ENCODE measurements at places on chromosomes 6 and 20.

GRCh38 chr6:160955508-160956295 is 35.9 kb upstream of the MAP3K4 start:
- no peak for DNase-seq

DNA sequence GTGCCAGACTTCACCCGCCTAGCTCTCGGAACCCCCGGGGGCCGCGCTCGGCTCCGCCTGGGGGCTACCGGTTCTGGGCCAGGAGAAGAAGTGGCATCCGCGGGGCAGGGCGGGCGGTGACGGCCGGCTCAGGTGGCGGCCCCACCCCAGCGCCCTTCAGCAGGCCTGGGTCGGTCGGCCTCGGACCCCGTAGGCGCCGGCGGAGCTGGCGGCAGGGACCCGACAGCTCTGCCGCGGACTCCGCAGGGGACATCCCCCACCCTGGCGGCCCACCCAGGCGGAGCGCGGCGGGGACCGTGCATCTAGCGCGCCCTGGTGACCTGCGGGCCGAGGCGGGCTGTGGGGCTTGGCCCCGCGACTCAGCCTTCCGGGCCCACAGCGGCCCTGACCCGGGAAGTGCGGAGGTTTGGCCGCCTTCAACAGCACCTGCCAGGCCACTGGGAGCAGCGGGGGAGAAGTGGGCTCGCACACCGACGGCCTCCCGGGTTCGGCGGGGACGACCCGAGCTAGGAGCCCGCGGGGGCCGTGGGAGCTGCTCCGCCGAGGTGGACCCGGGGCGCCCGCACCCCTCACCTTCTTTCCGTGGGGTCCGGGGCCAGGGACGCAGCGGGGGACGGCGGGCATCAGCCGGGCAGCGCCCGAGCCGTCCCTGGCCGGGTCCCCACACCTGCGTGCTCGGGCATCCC is 87.1 kb downstream of the TMEM242 start:
- no peak for DNase-seq

DNA sequence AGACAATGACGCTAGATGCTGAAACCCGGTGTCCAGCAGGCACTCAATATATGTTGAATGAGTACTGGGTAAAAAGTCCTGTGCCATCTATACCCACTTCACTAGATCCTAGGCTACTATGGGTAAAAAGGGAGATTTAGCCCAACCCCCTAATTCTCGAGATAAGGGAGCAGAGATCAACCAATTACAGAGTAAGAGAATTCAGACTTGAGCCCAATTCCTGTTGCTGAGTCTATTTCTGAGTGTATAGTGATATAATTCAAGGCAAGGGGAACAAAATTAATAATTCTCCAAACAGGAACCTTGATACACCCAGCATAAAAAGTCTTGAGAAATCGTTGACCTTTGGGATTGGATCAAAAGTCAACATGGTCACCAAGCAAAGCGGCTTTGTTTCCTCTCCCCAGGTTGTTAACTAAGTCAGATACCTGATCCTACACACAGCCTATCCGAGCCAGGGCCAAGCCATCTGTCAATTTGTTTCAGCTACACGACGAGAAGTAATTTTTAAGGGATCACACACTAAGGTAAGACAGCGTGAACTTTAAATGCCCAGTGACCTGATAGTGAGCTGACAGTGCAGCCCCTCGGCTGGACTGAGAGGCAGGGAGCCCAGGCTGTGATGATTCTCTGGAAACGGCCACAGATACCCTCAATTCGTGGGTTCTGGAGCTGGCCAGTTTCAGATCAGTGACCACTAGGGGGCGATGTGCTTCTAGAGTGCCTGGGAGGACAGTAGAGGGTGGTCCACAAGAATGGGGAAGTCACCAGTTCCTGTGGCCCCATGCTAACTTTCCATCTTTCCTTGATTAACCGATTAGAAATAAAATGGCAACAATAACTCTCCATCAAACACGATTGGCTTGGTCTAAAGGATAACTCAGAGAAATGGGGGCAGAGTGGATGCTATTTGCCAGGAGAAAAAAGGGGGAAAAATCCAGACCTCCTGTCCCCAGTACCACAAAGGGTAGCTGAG is 46.2 kb downstream of the SLC22A23 start:
- peak; percentile 91 for DNase-seq

DNA sequence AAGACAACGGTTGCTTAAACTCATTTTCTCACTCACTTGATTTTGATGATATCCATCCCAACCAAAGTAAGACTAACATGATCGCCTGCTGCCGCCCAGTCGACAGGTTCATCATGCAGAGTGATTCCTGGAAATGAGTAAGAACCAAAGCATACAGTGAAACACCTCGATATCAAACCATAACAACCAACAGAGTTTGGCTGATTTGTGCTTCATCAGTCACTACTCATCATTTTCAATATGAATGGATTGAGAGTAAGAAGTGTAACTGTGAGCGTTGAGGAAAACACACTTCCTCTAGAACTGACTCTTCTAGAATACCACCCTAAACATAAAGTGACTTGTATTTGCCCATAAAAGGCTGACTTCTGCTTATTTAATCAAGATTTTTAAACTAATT is 29.2 kb upstream of the ALDH8A1 start:
- DNase-seq = no peak

GRCh38 chr6:15533379-15534026 is 129.3 kb downstream of the DTNBP1 start:
- no peak for DNase-seq

- no peak for DNase-seq
Measured at GRCh38 chr6:2109796-2110195, 135.6 kb downstream of the GMDS start.

- no peak for DNase-seq
Measured at GRCh38 chr6:145532361-145532760, 203.0 kb downstream of the EPM2A start.

DNA sequence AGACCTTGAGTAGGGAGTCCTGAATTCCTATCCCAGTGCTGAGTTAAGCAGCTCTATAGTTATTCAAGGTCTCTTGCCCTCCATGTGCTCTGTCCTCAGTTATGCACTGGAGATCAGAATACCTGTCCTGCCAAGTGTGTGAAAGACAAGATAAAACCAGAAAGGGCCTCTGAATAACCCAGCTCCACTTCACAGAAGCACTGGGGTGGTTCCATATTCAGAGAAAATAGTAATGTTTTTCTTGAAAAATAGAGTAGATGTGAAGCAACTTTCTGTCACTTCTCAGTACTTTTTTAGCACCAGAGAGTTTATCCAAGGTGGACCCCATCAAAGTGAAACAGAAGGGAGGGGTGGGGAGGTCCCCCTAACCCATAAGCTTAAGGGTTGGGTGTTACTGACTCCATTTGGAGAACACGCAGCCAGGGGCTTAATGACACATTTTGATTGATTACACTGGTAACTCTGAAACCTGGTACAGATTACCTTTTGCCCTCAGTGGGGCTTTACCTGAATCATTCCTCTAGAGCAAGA is 509.8 kb upstream of the JARID2 start:
- peak; percentile 44 for DNase-seq

- no peak for DNase-seq
Measured at GRCh38 chr20:21539512-21539911, 25.6 kb upstream of the NKX2-2 start.

DNA sequence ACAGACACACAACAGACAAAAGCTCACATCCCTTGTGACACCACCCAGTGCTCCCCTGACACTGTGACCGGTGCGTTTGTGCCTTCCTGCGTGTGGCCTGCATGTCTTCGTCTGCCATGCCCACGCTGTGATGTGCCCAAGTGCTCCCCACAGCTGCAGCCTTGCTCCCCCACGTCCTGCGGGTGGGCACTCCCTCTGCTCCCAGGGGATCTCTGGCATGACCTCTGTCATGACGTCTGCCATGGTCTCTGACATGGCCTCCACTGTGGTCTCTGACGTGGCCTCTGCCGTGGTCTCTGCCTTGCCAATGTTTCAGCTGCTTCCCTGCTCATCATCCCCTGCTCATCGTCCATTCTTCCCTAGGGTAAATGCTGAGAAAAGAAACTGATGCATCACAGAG is 200.9 kb downstream of the DLL1 start:
- no peak for DNase-seq

GRCh38 chr6:117505311-117505710 is 22.8 kb downstream of the DCBLD1 start:
- no peak for DNase-seq

- DNase-seq = no peak
Measured at GRCh38 chr6:47109281-47109680, 67.1 kb upstream of the ADGRF1 start.

DNA sequence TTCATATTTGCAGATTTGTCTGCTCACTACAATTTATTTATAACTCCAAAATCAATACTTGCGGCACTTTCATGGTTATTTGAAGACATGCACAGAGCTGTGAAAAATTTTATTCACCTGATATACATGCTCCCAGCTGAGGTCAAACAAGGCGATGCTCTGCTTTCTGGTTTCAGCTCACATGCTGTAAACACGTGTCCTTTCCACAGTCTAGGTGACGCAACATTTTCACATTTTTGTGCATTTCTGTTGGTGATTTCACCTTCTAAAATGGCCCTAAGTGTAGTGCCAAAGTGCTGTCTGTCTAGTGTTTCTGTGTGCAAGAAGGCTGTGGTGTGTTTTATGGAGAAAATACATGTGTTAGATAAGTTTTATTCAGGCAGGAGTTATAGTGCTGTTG is 650.5 kb downstream of the RNF144B start:
- no peak for DNase-seq

DNA sequence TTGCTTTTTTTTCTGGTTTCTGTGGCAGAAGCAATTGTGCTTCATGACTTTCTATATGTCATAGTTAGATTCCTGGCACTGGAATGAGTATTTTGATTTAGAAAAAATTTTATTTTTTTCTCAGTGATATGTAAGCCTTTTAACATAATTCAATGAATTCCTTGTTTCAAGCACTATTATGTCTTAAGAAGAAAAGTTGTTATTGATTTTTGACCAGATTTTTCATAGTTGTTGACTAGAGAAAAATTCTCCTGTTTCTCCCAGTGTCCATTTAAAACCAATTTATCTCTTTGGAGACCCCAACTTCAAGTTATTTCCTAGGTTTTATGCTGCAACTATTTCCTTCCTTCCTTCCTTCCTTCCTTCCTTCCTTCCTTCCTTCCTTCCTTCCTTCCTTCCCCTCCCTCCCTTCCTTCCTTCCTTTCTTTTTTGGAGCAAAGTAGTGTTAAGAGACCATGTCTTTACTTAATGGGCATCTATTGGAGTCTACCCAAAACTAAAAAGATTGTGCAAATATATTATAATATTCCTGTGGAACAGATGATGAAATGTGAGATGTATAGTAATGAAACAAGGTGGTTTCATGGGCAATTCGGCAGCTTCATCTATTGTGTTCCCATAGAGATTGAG is 346.9 kb downstream of the RNF144B start:
- DNase-seq = no peak

GRCh38 chr6:158293122-158293521 is 19.1 kb upstream of the TULP4 start:
- DNase-seq = no peak

Measured in hematopoietic multipotent progenitor cell treated with erythropoietin and hydrocortisone succinate and interleukin-3 and kit ligand, for 17 days (in vitro differentiated cells).